ENCODE measurements at places on chromosomes 1 and 21. TPM values are rescaled to one million over a fixed set of nuclear protein-coding genes. Genes with fewer than 3 reads are reported as not detected.

DNA sequence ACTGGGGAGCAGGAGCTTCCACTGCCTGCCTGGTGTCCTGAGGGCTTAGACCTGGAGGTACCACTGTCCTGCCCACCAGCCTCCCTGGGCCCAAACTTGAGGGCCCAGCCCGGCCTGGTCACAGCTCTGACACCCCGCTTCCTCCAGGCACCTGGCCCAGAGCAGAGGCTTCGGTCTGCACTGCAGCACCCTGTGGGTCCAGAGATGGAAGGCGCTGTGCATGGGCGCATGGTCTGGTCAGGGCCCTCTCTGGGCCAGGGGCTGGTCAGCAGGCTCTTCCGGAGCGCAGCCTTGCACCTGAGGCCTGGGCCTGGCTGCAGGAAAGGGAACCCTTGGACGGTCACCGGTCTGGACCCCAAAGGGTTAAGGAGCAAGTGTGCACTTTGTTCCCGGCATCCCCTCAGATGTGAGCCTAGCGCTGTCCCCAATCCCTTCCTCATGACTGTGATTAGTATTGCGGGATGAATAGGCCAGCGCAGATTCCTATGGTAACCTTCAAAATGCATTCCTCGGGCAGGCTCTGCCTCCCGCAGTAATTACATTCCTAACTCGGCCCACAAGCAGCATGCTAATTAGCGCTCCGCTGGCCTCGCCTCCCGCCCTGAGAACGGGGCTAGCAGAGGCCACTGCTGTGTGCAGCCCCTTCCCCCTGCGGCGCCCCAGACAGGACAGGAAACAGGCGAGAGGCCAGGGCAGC is 36.3 kb downstream of the PRDM16 start:
- DNase-seq = no peak

DNA sequence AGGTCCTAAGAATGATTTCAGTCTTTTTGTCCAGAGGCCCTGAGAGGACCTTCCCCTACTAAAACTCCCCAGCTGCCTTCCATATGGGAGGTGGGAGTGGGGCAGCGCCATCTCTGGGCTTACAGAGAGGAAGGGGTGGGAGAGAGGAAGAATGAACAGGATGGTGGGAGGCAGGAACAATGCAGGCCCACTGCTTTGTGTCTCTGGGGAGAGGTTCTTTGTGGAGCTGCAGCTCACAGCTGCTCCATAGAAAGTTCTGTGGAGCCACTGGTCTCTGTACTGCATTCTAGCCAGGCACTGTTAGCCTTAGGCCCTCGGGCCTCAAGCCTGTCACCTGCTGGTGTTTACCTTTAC is 43.6 kb upstream of the A3GALT2 start:
- DNase-seq = no peak

DNA sequence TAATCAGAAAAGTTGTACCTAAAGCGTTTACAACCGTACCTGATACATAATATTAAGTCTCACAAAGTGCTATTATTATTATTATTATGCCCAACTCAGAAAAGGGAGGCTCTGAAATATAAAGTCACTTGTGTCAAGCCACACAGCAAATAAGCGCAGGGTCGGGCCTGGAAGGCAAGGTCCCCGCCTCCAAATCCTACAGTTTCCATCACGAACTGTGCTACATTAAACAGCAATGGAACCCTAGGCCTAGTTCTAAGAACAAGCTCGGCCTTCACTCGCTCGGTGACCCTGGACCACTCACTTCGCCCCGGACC is 549 bp downstream of the PARS2 start:
- DNase-seq = no peak

DNA sequence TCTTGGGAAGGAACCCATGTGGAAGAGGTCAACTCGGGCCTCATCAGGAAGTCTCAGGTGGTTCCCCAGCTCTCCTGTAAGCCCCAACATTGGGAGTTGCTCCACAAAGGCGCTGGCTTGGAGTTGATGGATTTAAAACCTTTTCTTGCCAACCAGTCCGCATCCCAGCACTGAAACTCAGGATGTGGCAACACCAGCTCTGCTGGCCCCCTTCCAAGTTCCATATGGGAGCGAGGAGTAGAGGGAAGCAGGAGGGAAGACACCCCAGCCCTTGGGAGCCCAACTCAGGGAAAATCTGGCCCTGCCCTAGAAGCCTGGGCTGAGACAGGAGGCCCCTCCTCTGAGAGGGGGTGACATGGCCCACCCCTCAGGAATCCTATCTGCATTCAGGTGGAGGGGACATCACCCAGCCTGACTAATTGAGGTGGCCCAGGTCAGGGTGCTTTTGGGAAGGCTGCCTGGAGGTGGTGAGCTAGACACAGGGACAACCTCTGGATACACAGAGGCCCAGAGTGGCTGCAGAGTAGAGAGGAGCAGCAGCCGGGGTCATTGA is 33.1 kb upstream of the DMBX1 start:
- no peak for DNase-seq

GRCh38 chr1:53480678-53481077 is 21.5 kb downstream of the DMRTB1 start:
- DNase-seq = no peak

GRCh38 chr1:60564916-60565750 is 491.6 kb upstream of the C1orf87 start:
- no peak for DNase-seq

GRCh38 chr1:156712626-156713025 is 7.2 kb upstream of the CRABP2 start:
- no peak for DNase-seq

DNA sequence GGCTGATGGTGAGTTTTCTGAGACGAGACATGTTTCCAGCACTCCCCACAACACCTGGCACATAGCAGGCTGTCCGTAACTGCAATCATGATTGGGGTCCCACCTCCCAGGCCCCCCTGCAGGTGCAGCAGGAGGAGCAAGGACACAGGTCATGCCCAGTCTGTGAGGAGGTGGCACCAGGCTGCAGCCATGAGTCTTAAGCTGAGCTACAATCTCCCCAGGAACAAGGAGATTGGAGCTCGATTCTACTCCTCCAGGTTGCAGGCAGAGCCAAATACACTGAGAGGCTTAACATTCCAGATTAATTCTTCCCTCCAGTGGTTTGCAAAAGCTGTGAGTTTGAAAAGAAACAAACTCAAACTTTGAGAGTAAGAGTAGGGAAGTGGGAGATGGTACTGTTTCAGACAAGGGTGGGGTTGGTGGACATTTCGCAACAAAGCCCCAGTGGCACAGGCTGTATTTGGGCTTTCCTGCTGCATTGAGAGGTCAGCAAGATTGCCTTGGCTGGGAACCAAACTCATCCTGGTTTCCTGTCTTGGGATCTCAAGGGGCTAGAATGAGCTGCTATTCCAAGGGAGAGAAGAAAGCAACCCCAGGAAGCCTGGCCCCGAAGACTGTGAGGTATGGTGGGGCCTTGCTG is 64.8 kb upstream of the GALNT2 start:
- no peak for DNase-seq

TIE1 gene
- total RNA-seq = 16.2 TPM

DNA sequence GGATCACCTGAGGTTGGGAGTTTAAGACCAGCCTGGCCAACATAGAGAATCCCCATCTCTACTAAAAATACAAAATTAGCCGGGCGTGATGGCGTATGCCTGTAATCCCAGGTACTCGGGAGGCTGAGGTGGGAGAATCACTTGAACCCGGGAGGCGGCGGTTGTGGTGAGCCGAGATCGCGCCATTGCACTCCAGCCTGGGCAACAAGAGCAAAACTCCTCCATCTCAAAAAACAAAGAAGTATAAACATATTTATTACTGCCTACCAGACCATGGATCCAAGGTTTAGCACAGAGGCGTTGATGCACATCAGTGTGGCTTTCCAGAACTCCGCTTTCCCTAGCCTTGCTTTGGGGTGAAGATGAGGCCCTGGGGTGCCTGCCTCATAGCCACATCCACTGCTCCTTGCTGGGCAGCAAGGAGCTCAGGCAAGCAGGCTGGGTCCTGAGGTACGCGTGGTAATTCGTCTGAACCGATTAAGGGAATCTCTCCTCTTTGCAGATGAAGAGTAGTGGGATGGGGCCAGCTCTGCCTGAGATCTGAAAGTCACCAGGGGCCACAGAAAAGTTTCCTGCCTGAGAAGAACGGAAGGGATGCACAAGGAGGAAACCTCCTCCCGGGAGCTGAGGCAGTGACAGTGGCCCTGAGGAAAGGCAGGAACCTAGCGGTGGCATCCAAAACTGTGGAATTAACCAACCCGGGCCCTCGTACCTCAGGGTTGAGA is 52.3 kb upstream of the LBR start:
- DNase-seq = no peak

GRCh38 chr1:117709249-117709691 is 103.4 kb downstream of the TENT5C start:
- DNase-seq = no peak

NBPF6 gene
- total RNA-seq = not detected

CCDC27 gene
- total RNA-seq = not detected

SLC16A4 gene
- total RNA-seq = 8.2 TPM

SPRR3 gene
- total RNA-seq = not detected

DNA sequence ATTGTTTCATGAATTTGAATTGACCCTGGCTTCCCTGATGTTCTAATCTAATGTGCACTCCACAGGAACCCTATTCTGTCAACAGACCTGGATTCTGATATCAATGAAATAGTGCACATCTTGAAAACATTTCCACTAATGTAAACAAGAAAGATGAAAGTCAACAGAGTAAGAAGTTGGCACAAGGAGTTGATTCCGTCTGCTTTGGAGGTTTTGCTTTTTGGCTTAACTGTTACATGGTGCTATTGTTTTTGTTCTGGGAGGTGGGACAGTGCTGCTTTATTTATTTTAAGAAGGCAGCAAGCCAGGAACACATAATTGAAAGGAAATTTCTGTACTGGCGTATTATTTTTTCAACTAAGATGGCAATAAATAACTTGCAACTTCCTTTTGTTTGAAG is 73.3 kb downstream of the LEPR start:
- no peak for DNase-seq

Data from esophagus muscularis mucosa (tissue), 4 donors.